ENCODE measurements at places on chromosomes 3 and 15.

DNA sequence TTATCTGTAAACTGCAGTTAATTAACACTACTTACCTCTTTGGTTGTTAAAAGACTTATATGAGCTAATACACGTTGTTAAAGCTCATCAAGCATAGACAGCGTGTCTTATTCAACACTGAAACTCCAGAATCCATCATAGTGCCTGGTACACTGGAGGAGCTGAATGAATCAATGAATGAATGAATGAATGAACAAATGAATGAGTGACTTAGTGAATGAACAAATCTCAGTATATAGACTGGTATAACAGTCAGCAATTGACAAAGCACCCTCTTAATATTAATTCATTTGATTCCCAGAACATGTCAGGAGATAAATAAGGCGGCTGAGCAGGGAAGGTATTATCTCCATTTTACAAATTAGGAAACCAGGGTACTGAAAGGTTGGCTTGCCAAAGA, 7.1 kb downstream of the CASR start:
- DNase-seq: no peak

- no peak for DNase-seq
Measured at GRCh38 chr15:73607405-73607804, 25.8 kb downstream of the NPTN start.

DNA sequence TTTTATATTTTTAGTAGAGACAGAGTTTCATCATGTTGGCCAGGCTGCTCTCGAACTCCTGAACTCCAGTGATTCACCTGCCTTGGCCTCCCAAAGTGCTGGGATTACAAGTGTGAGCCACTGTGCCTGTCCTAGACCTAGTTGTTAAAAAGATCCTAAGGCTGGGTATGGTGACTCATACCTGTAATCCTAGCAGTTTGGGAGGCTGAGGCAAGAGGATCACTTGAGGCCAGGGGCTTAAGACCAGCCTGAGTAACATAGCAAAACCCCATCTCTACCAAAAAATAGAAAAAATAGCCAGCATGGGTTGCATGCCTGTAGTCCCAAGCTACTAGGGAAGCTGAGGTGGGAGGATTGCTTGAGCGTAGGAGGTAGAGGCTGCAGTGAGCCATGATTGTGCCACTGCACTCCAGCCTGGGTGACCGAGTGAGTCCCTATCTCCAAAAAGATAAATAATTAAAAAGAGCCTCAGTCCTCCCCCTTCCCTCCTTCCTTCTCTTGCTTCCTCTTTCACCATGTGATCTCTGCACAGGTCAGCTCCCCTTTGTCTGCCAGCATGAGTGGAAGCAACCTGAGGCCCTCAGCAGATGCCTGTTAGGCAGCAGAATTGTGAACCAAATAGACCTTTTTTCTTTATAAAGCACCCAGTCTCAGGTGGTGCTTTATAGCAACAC, 9.8 kb upstream of the FNDC3B start:
- no peak for DNase-seq

DNA sequence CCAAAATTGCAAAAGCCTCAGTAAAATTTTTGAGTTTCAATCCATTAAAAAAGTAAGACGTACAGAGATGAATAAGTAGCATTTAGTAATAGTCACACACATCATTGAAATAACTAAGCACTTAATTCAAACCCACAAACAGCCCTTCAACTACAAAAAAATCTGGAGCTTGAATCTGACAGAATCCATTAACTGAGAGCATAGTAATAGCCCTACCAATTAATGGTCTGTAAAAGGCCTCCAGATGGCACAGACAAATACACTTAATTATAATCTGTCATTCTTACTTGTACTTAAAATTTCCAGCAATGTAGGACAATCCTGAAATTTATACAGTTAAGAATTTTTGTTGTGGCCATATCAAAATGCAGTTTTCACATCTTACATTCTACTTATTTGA, 246.9 kb downstream of the VGLL3 start:
- no peak for DNase-seq

DNA sequence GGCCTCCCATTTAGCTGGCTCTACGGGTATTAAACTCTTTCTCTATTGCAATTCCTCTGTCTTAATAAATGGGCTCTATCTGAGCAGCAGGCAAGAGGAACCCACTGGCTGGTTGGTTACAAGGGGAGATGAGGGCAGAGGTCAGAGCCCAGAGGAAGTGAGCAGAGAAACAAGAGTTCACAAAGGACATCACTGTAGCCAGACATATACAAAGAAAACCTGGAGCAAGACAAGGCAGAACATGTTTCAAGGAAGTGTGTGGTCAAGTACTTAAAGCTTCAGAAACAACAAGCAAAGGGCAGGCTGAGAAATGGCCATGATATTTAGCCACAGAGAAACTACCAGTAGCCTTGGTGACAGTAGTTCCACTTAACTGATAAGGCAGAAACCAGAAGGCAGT, 24.3 kb downstream of the SUSD5 start:
- no peak for DNase-seq

DNA sequence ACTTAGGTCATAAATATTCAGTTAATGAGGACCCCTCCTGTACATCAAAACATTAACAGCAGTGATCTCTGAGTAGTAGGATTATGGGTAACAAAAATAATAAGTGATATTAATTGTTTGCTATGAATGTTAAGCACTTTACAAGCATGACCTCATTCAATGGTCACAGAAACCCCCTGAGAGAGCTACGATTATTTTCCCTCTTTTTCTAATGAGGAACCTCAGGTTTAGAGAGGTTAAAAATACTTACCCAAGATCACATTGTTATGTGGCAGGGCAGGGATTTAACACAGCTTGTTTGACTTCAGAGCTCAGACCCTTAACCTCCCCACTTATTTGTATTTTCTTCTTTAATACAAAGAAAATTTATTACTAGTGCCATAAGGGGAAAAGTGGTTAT, 228.2 kb downstream of the TBL1XR1 start:
- DNase-seq: no peak

GRCh38 chr3:54654776-54655175, 273.1 kb downstream of the LRTM1 start:
- DNase-seq: no peak

DNA sequence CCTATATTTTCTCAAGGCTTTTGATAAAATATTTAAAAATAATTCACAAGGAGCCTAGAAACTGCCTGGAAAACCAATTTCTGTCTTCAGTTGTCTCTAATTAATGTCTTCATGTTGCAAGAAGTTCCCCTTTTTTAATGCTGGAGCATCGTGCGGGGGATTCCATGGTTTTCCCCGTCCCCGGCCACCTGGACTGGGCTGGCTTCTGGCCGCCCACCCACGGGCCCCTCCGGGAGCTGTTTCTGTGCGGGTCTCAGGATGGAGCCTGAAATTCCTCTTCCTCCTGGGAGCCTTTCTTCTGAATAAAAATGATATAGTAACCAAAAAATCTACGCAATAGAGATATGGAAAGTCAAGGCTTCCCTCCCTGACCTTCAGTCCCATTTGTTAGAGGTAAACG, 8.1 kb upstream of the LRRK1 start:
- DNase-seq: no peak

- no peak for DNase-seq
Measured at GRCh38 chr15:72306211-72306785, 13.7 kb downstream of the CELF6 start.

- no peak for DNase-seq
Measured at GRCh38 chr3:184381261-184382224, 1.7 kb downstream of the CHRD start.
